ENCODE measurements at places on chromosomes 11 and 22.

DNA sequence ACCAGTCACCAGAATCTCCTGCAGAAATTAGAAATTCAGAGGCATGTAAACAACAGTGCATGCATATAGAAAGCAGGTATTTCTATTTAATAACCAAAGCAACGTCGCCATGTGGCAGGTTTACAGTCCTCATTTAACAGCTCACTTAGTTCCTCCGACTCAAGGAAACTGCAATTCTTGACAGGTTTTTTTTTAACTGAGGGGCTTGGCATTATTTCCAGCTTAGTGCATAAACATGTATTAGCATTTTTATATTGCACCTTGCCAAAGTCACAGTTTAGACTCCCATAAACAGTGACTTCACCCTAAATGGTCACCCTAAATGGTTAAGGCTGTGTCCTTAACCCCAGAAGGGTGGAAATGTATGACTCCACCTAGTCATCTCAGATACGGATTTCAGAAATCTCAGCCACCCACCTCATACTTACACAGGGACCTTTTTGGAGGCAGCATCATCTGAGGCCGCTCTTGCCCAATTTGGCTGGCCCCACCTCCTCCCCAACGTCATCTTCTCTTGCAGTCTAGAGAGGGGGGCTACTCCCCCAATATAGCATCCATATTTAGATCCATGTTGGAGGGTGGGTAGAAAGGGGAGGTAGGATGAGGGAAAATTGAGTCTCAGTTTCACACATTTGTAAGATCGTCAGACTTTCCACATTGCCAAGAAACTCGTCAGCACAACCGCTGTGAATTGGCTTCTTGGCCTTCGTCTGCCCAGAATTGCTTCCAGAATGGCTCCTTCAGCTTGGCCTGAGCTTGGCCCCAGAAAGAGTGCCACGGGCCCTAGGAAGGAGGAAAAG is 31.8 kb upstream of the SLC35C1 start:
- no peak for DNase-seq

GRCh38 chr22:19407649-19408606 is 23.6 kb downstream of the HIRA start:
- DNase-seq = no peak

DNA sequence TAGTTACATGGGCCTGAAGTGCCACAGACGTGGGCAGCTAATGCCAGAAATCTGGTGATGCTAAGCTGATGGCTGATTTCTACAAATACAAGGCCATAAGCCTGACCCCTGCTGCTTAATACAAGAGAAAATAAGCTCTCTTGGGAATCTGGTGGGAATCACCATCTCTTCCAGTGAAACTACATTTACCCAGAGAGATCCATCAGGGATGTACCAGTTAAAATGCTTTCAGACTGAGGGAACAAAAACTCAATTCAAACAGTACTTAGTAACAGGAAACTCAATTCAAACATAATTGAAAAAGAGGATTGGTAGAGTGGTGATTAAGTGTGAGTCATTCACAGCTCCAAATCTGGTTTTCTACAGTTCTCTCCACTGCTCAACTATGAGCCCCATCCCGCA is 1.7 kb upstream of the CAVIN3 start:
- no peak for DNase-seq

DNA sequence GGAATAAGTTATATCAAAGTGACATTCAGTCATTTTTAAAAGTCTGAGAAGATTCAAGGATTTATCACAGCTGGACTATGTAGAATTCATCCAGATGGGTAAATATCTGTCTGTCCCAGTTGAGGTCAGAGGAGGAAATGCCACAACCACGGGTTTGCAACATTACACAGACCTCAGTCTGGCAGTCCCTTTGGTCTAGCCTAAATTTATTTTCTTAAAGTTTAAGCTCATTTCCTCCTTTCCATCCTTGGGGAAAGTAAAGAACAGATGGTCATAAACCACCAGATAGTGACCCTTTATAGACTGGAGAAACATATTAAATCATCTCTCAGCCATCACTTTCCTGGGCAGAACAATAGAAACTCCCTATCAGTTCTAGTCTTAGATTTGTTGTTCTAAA is 238.4 kb upstream of the DDI1 start:
- no peak for DNase-seq

DNA sequence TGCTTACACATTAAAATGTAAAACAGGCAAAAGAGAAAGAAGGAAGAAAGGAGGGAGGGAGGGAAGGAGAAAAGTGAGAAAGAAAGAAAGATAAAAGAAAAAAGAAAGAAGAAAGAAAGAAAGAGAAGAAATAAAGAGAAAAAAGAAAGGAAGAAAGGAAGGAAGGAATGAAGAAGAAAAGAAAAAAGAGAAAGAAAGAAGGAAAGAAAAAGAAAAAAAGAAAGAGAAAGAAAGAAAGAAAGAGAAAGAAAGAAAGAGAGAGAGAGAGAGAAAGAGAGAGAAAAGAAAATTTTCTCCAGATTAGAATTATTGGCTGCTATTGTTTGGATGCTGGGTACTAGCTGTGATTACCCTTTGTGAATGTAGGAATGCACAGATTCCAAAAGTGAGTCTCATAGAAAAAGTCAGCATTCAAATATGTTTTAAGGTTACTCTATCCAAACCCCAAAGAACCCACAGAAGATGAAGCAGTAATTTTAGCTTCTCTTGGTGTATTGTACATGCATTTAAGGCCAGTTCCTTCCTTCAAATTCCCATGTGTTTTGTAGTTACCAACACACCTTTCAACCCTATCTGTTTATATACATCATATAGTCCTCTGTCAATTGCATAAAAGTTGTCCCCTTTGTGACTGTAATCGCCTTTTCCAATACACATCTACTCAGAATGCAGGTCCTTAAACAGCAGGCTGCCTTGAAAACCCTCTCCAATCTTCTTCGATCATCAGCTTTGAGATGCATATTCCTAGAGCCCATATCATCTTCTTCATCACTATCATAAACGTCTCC is 789 bp upstream of the FAM111A start:
- no peak for DNase-seq

All from A549 (cell line).